ENCODE measurements at places on chromosomes 12 and 14.

- DNase-seq: no peak
Observed at GRCh38 chr14:22412926-22413411, 176.1 kb downstream of the DAD1 start.

GRCh38 chr14:100539003-100539660 is 48.1 kb downstream of the BEGAIN start:
- no peak for DNase-seq

DNA sequence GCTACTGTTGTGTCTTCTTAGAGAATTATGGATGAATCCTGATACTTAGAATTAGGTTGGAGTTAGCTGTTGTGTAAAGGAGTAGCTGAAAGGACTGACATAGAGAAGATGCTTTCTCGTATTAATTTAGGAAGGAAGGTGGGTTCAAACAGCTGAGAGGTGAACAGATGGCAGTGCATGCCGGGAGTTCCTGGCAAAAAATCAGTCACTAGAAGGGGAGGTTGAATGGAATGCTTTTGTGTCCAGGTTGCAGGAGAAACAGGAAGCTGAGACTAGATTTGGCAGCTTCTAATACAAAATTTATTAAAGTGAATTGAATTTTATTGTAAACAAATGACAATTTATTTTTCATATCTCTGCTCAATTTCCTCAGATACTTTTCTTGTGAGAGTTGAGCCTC is 70.8 kb downstream of the BTG1 start:
- DNase-seq: no peak

DNA sequence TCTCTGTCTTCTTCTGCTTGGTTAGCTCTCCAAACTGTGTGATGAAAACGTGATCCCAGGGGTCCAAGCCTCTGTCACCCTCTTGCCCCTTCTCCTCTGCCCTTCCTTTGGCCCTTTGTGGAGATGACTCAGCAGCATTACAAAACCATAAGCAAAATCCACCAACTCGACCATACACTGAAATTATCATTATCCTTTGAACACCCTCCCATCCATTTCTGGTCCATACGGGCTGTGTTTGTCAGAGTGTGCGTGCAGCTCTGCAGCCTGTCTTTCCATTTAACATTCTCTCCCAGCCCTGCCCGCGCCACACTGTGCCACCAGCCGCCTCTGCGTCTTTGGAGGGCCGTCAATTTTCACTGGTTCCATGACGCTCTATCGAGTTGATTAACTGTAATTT is 69.2 kb downstream of the SLC25A47 start:
- DNase-seq: no peak

DNA sequence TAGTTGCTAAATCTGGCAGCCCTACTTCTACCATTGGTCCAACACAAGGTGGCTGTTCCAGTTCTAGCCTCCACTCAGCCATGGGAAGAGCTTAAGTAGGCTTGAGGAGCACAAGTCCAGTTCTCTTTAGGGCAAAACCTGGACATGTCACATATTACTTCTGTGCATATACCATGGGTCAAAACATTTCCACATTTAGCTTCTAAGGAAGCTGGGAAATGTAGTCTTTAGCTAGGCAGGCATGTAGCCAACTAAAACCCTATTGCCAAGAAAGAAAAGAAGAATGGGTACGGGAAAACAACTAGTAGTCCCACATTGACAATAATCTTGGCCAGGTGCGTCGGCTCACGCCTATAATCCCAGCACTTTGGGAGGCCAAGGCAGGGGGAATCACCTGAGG is 20.9 kb upstream of the EEA1 start:
- no peak for DNase-seq

Measured in ACHN (cell line).